ENCODE measurements at places on chromosomes 16 and 17.

GRCh38 chr16:78348068-78348467 lies 248.6 kb downstream of the WWOX start:
- no peak overlapping the region for H3K27ac ChIP-seq
- H3K36me3 ChIP-seq, result no peaks in the 10 kb centered on the region
- H3K4me3 ChIP-seq, result no peak overlapping the region
- no peaks in the 10 kb centered on the region for H3K27me3 ChIP-seq
- no peaks in the 10 kb centered on the region for H3K4me1 ChIP-seq
- no peak for DNase-seq

DNA sequence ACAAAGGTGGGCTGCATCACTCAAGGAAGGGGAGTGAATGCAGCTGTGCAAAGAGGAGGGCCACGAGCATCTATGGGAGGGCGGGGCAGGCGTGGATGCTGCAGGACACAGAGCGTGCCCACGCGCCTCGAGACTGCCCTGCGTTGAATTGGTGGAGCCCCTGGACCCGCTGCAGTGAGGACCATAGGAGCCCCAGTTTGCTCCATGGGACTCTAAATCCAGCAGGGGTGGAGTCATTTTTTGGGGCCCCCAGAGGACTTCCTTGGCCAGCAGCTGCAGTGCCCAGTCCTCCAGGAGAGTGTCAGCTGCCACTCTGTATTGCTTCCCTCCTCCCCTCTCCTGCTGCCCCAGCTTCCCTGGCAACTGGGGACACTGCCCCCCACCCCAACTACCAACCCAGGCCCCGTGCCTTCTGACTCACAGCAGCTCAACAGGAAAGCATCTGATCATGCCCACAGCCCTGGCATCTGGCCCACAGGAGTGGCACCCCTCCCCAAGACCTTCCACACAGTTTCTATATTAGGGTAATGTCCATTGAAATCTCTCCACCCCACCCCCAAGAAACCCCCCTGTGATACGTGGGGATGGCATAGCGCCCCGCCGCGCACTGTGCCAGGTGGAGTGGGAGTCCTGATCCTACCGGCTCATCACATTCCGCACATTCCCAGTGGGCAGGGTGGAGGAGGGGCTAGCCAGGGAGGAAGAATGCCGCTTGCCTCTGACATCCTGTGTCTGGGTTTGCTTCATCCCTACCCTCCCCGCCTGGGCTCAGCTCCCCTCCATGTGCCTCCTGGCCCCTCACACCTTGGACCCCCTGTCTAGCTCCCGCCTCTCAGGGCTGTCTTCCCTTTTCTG lies 27.8 kb upstream of the ITGA3 start:
- no peaks in the 10 kb centered on the region for H3K36me3 ChIP-seq
- no peak for DNase-seq
- H3K4me1 ChIP-seq, result peaks cover 8% of the 10 kb centered on the region
- no peak overlapping the region for H3K27ac ChIP-seq
- H3K27me3 ChIP-seq, result no peaks in the 10 kb centered on the region
- H3K4me3 ChIP-seq, result no peak overlapping the region

- no peaks in the 10 kb centered on the region for H3K36me3 ChIP-seq
- H3K4me3 ChIP-seq, result no peak overlapping the region
- no peak for DNase-seq
- H3K27ac ChIP-seq, result no peak overlapping the region
- H3K4me1 ChIP-seq, result peaks cover 25% of the 10 kb centered on the region
Measured at GRCh38 chr17:43025290-43025657, 243 bp downstream of the RND2 start.

- H3K4me3 ChIP-seq, result no peak overlapping the region
- DNase-seq, result no peak
- H3K4me1 ChIP-seq, result no peaks in the 10 kb centered on the region
- no peaks in the 10 kb centered on the region for H3K27me3 ChIP-seq
- H3K27ac ChIP-seq, result no peak overlapping the region
Measured at GRCh38 chr17:2909175-2909845, 113.1 kb downstream of the RAP1GAP2 start.

DNA sequence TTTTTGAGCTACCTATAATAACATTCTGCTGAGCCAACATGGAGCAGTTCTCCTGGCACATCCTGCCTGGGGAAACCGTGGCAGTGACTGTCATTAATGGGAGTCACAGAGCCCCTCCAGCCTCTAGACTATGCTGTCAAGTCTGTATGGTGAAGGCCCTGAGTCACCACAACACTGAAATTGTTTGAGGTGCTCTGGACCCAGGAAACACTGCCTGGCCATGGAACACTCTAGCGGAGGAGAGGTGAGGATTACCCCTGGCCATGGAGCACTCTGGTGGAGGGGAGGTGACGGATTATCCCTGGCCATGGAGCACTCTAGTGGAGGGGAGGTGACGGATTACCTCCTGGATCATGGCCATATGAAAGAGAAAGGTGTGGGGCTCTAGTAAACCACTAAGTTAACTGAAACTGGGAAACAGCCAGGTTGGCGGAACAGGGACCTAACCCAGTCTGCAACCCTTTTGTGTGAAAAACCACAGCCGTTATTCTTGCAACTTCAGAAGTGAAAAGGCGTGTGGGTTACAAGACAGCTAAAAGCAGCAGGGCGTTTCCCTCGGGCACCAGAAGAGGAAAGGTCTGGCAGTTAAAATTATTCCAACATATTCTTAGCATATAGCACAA lies 156.7 kb downstream of the KCNJ12 start:
- no peaks in the 10 kb centered on the region for H3K36me3 ChIP-seq
- H3K4me1 ChIP-seq, result peaks cover 8% of the 10 kb centered on the region
- H3K27me3 ChIP-seq, result no peaks in the 10 kb centered on the region
- H3K27ac ChIP-seq, result no peak overlapping the region

GRCh38 chr17:65774787-65775186 lies 213.3 kb upstream of the AXIN2 start:
- H3K27me3 ChIP-seq, result no peaks in the 10 kb centered on the region
- no peak overlapping the region for H3K4me3 ChIP-seq
- no peak overlapping the region for H3K27ac ChIP-seq
- no peak for DNase-seq
- no peaks in the 10 kb centered on the region for H3K36me3 ChIP-seq
- no peaks in the 10 kb centered on the region for H3K4me1 ChIP-seq

- no peak for DNase-seq
- H3K4me3 ChIP-seq, result no peak overlapping the region
- no peak overlapping the region for H3K27ac ChIP-seq
- H3K27me3 ChIP-seq, result no peaks in the 10 kb centered on the region
Measured at GRCh38 chr16:81437865-81438264, 6.7 kb upstream of the CMIP start.

DNA sequence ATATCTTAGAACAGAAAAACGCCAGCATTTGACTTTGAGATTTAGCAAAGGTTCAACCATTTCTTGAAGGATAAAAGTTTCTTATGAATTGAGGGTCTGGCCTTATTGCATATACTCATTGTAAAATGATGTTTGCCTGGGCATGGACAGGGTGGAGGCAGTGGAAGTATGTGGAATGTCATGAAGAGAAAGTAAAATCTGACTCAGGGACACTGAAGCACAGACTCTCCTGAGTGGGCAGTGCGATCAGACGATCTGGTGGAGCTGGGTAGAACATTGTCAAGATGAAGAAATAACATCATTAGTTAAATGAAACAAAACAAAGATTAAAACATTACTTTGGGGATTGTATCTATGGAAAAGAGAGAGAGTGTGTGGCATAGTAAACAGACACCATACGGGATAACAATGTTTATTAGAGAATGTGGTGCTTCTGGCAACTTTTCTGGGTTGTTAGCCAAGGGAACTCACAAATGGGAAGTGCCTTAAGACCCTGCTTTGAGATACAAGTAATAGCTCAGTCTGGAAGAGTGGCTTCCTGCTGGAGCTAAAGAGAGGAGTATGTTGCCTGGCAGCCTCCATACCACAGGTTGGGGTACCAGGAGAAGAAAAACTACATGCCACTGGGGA lies 4.4 kb downstream of the MAP3K3 start:
- no peaks in the 10 kb centered on the region for H3K27me3 ChIP-seq
- H3K36me3 ChIP-seq, result no peaks in the 10 kb centered on the region
- DNase-seq, result no peak
- no peak overlapping the region for H3K4me3 ChIP-seq

- H3K36me3 ChIP-seq, result no peaks in the 10 kb centered on the region
- no peak overlapping the region for H3K4me3 ChIP-seq
- H3K27ac ChIP-seq, result no peak overlapping the region
- DNase-seq, result no peak
Measured at GRCh38 chr17:17297217-17297616, 6.0 kb upstream of the NT5M start.

- H3K27me3 ChIP-seq, result no peaks in the 10 kb centered on the region
- no peaks in the 10 kb centered on the region for H3K4me1 ChIP-seq
- H3K4me3 ChIP-seq, result no peak overlapping the region
- H3K27ac ChIP-seq, result no peak overlapping the region
- H3K36me3 ChIP-seq, result no peaks in the 10 kb centered on the region
- no peak for DNase-seq
Measured at GRCh38 chr17:19336938-19337711, 25.4 kb downstream of the B9D1 start.

- no peaks in the 10 kb centered on the region for H3K4me1 ChIP-seq
- H3K27me3 ChIP-seq, result no peaks in the 10 kb centered on the region
- H3K27ac ChIP-seq, result no peak overlapping the region
- H3K4me3 ChIP-seq, result no peak overlapping the region
- no peak for DNase-seq
Measured at GRCh38 chr16:17520561-17520960, 49.8 kb upstream of the XYLT1 start.

GRCh38 chr17:61253937-61254574 lies 145.6 kb upstream of the TBX2 start:
- H3K4me3 ChIP-seq, result no peak overlapping the region
- no peaks in the 10 kb centered on the region for H3K27me3 ChIP-seq
- no peaks in the 10 kb centered on the region for H3K4me1 ChIP-seq
- H3K36me3 ChIP-seq, result no peaks in the 10 kb centered on the region
